Activated CD8-positive, alpha-beta T cell treated with anti-CD3 and anti-CD28 coated beads for 36 hours (primary cell): ENCODE measurements at places on chromosomes 7 and 10. TPM values are rescaled to one million over a fixed set of nuclear protein-coding genes. Genes with fewer than 3 reads are reported as not detected.
A peak's percentile ranks its signal among the peaks of the same experiment; 100 is the strongest.

DNA sequence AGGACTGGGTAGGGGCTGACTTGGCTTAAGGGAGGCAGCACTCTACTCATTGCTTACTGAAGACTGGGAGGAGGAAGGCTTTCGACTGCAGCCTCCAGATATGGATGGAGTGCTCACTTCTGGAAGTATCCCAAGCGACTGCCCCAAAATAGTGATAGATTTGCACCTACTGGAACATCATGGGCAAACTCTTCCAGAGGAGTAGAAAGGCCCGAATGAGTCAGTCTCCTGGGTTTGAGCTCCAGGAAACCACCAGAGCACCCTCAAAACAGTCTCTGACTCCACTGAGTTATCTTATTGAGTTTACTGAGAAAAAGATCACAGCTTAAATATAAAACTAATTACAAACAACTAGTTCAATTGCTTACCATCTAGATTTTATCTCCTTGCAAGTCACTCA, 37.2 kb upstream of the PDLIM1 start:
- H3K4me3 ChIP-seq: no peak overlapping the region
- H3K4me1 ChIP-seq: no peaks in the 10 kb centered on the region
- DNase-seq: no peak
- no peaks in the 10 kb centered on the region for H3K36me3 ChIP-seq
- H3K27me3 ChIP-seq: no peaks in the 10 kb centered on the region

GRCh38 chr10:12518024-12518423, 168.7 kb downstream of the CAMK1D start:
- H3K36me3 ChIP-seq: no peaks in the 10 kb centered on the region
- H3K4me3 ChIP-seq: no peak overlapping the region
- H3K27ac ChIP-seq: no peak overlapping the region
- H3K27me3 ChIP-seq: no peaks in the 10 kb centered on the region

- H3K27ac ChIP-seq: no peak overlapping the region
- peaks cover 13% of the 10 kb centered on the region for H3K36me3 ChIP-seq
- DNase-seq: peak; percentile 1
- no peak overlapping the region for H3K4me3 ChIP-seq
- peaks cover 25% of the 10 kb centered on the region for H3K4me1 ChIP-seq
Observed at GRCh38 chr7:378551-379455, 88.8 kb downstream of the FOXL3 start.

ACSM6 gene
- not detected for total RNA-seq

CCNY gene
- total RNA-seq: 48.8 TPM
